ENCODE measurements at places on chromosomes 5 and 9. TPM values are rescaled to one million over a fixed set of nuclear protein-coding genes. Genes with fewer than 3 reads are reported as not detected.

GRCh38 chr5:122152266-122152900, 23.0 kb downstream of the ZNF474 start:
- DNase-seq = no peak

- DNase-seq = no peak
Measured at GRCh38 chr9:91146391-91147019, 215.2 kb downstream of the AUH start.

- DNase-seq = no peak
Measured at GRCh38 chr9:109770101-109770500, 9.9 kb upstream of the PALM2AKAP2 start.

DNA sequence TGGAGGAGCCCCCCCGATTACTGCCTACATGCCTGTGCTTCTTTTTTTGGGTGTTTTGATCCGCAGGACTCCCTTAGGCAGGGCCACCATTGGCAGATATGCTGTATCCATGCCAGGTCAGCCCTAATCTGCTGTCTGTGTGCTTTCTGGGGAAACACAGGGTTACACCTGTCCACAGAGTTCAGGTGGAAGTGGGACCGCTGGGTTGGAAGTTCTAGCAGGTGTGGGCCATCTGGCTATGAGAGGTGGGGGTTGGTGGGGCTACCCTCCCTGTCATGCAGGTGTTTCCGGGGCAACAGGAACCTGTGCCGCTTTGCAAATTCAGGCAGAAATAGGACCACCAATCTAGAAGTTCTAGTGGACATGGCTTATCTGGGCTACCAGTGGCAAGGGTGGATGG, 17.0 kb downstream of the IFNE start:
- DNase-seq = no peak

DNA sequence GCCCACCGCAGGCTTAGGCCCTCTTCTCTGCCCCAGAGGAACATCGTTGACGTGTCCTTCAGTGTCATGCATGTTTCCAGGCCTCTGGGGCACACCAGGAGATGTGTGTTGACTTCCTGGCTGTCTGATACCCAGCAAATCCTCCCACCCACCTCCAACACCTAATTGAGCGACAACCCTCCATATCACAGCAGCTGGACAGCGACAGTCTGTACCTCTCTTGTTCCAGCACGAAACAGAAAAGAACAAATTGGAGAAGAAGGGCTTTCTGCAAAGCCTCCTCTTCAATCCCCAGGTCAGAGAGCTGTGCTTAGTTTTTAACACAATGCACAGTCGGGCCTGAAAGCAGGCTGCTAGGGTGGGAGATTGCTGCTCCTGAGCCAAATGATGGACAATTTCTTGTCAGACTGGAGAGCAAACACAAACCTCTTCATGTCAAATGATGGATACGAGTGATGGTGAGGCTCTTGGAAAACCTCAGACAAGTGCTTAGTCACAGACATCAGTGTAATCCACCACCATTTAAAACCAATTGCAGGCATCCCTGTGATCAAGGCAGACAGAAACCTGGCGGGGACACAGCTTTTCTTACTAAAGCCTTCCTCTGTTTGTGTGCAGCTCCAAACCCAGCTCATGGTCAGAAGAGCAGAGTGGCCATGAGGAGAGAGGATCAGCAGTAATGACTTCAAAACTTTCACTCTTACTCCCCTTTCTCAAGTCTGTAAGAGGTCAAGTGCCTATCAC, 110.6 kb downstream of the EBF1 start:
- no peak for DNase-seq

DNA sequence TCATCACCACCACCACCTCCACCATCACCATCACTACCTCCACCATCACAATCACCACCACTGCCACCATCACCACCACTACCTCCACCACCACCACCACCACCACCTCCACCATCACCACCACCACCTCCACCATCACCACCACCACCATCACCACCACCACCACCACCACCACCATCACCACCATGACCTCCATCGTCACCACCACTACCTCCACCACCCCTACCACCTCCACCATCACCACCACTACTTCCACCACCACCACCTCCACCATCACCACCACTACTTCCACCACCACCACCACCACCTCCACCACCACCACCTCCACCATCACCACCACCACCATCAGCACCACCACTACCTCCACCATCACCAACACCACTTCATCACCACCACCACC, 23.5 kb upstream of the ADCY2 start:
- DNase-seq = no peak

DNA sequence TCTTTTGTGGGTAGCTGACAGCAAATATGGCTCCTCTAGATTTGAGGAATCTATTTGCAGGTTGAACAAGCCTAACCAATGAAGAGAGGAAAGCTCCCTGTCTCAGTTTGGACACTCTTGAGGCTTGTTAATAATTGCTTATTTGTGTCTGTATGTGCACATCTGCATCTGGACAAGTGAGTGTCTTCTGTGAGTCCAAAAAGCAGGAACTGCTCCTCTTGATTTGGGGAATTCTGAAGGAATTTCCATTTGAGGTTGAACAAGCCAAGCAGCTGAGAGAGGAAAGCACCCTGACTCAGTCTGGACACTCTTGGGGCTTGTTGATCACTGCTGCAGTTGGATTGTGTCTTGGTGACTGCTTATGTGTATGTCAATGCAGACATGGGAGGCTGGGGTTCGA, 211.6 kb downstream of the DTWD2 start:
- DNase-seq = no peak

- no peak for DNase-seq
Measured at GRCh38 chr5:113122053-113122452, 145.5 kb downstream of the DCP2 start.

DNA sequence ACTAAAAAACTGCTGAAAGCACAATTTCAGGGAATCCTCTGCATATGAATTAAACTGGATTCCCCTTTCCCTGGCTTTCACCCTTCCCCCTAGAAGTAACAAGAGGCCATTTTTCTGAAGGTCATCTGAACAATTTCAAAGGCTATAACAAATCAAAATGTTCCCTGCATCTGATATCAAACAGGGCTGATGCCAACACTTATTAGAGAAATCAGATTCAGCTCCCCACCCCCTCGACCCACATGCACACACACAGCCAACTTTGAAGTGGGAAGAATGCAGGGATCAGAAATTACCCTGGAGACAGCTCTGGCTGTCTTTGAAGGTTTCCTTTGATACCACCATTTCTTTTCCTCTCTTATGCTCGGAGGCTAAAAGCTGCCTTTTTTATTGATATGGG, 149.0 kb upstream of the RAPGEF1 start:
- no peak for DNase-seq

GRCh38 chr5:108905805-108906204, 158.1 kb downstream of the FER start:
- no peak for DNase-seq

- DNase-seq = no peak
Measured at GRCh38 chr5:139696167-139696893, 48.2 kb downstream of the CXXC5 start.

DNA sequence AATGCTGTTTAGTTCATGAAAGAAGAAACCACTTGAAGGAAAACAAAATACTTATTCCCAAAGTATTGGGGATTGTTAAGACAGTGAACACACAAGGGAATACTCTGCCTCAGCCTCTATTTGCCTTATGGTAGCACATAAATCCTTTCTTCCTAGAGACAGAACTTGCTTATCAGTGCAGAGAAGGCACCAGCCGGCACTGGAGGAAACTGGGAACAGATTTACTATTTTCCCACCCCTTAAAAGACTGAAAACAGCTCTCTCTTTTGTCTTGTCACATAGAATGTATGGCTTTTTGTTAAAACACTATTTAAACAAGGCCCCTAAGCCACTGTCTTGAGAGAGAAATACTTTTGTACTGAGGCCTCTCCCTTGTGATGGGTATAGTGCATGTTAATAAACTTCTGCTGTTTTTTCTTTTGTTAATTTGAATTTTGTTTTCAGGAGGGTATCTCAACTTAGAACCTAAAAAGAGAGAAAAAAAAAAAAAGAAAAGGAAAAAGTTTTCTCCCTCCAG, 40.7 kb upstream of the EDIL3 start:
- no peak for DNase-seq

Gene WNK2
- total RNA-seq = 10.4 TPM

Gene FAM153A
- 0.96 TPM for total RNA-seq

Gene SLC6A19
- total RNA-seq = 0.48 TPM

Gene NOXA1
- not detected for total RNA-seq

Gene PPP3R2
- total RNA-seq = 3.6 TPM

Gene DNAJB5
- total RNA-seq = 28.6 TPM
